ENCODE measurements at places on chromosomes 3 and 15. TPM values are rescaled to one million over a fixed set of nuclear protein-coding genes. Genes with fewer than 3 reads are reported as not detected.

GRCh38 chr3:129077222-129077621, 16.6 kb downstream of the GP9 start:
- no peak for DNase-seq

GRCh38 chr3:5016211-5017161, 37.2 kb downstream of the BHLHE40 start:
- DNase-seq: no peak

- DNase-seq: no peak
Observed at GRCh38 chr3:74602471-74602870, 12.0 kb downstream of the CNTN3 start.

DNA sequence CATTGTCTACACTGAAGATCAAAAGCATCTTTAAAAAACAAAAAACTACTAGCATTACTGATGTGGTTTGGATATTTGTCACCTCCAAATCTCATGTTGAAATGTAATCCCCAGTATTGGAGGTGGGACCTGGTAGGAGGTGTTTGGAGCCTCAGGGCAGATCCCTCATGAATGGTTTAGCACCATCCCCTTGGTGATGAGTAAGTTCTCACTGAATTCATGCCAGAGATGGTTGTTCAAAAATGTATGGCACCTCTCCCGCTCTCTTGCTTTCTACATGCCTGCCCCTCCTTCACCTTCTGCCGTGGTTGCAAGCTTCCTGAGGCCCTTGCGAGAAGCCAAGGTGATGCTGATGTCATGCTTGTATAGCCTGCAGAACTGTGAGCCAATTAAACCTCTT, 136.6 kb upstream of the FHIT start:
- DNase-seq: no peak

DNA sequence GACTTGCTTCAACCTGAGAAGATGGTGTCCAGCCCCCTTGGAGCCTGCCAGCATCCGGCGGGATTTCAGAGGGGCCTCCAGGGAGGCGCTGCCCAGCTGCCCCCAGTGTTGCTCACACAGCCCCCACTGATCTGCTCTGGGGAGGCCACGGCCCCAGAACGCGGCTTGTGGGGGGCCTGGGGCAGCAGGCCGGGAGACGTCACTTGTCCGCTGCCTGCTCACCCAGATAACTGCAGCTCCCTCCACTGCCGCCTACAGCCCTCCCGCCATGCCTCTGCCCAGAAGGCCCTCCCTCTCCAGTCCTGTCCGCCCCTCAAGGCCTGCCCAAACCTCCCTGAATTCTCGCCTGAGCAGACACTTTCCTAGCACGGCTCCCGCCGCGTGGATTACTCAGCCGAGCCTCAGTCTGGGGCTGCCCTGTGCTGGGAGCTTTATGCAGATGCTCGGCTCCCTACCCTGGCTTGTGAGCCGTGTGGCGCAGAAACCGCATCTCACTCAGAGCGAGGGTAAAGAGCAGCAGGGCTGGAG, 17.2 kb upstream of the ADIPOQ start:
- no peak for DNase-seq

- DNase-seq: no peak
Observed at GRCh38 chr3:133161656-133162055, 123.5 kb downstream of the TMEM108 start.

GRCh38 chr15:29139072-29139471, 130.6 kb downstream of the NSMCE3 start:
- no peak for DNase-seq

DNA sequence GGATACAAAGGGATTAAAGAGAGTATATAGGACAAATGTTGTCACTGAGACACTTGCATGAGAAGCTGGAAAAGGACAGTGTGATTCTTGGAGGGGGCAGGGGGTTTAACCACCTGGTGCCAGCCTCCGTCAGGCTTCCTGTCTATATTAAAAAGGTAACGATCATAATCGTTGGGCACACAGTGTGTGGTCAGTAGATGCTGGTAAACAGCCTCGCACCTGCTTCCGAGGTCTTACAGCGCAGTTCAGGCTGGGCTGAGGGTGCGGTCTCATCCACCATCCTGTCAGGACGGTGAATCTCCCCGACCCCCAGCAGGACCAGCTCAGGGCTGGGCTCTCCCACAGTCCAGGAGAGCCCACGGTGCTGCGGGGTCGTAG, 47.7 kb upstream of the SMAD6 start:
- no peak for DNase-seq

DNA sequence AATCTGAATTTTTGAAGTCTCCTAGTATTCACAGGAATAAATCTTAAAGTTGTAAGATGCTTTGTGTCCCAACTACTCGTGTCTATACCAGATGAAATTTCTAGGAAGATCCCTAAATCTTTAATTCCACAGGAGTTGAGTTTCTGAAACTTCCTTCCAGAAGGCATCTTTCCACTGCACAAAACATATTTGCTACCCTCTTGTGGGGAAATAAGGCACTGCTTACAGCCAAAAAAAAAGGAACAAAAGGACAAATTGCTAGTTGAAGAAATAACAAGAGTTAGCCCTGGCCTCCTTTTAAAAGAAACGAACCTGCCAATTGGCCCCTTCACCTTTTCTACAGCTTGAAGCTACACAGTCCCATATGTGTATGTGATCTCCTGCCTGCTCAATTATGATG, 54.0 kb downstream of the TAFA4 start:
- DNase-seq: no peak

DNA sequence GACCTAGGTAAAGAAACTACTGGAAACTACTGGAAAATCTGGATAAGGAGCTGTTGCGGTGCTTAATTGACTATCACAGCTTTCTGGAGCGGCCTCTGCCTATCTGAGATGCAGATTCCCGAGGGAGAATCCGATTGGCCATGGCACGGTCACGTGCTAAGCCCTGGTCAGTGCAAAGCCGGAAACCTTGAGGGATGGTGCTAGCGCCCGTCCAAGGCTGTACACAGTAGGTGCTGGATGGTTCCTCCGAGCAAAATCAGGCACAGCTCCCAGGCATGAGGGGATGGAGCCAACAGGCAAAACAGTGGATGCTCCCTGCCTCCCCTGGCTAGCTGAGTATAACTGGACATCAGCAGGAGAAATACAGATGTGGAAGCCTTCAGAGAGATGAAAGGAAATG, 238.7 kb upstream of the HES1 start:
- DNase-seq: no peak

DNA sequence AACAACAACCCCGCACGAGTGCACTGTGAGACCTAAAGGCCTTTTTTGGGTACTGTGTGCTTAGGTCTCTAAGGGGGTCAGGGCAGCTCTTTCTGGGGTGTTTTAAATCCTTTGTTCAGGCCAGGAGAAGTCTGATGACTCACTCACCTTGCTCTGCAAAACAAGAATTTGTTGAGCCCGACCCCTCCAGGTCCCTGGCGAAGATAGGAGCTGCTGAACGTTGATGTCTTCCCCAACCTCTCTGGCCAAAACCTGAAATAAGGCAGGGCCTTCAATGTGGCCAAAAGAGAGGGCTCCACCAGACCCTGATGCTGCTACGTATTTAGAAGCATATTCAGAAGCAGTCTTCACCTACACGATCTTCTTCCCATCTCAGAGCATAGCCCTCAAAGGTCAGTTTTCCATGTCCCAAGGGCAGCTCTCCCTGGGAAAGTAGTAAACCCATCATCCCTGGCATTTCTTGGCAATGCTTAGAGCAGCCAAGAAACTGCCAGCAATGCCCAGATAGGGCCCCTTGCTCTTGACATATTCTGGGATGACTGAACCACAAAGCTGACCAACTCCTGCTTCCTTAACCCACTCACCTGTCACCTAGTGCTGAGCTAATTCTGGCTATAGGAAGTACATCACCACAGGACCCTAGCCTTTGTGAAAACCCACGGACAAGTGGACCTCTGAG, 27.1 kb downstream of the CCDC13 start:
- DNase-seq: no peak

Gene CP
- polyA plus RNA-seq: 0.07 TPM

Gene PLD1
- 10.5 TPM for polyA plus RNA-seq

Gene RPP25
- 1.3 TPM for polyA plus RNA-seq

Measured in BJ (cell line).